Sciatic nerve (tissue), 2 donors: ENCODE measurements at places on chromosomes 1 and 21.

DNA sequence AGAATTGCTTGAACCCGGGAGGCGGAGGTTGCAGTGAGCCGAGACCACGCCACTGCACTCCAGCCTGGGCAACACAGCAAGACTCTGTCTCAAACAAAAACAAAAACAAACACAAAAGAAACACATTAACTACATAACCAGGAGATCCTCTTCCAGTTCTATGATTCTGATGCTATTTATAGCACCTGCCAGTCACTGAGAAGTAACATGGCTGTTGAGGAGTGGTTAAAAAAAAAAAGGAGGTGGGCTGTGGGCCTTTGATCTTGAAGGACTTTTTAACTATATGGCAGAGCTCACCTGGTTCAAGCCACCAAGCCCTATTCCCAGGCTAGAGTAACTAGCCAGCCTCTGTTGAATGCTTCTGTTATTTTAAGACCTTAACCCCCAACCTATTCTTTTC, 148.8 kb downstream of the ZBTB18 start:
- DNase-seq = no peak

- no peak for DNase-seq
Measured at GRCh38 chr1:156451505-156452160, 48.9 kb downstream of the MEF2D start.

- DNase-seq = no peak
Measured at GRCh38 chr1:225851805-225852204, 30.4 kb downstream of the TMEM63A start.

- DNase-seq = no peak
Measured at GRCh38 chr1:43978551-43979260, at the start of gene B4GALT2. B4GALT2 (plus strand) TSS chr1:43979210; CDS start chr1:43981161, 1,951 bp downstream.

GRCh38 chr1:170560681-170561285, 28.8 kb downstream of the GORAB start:
- DNase-seq = no peak

DNA sequence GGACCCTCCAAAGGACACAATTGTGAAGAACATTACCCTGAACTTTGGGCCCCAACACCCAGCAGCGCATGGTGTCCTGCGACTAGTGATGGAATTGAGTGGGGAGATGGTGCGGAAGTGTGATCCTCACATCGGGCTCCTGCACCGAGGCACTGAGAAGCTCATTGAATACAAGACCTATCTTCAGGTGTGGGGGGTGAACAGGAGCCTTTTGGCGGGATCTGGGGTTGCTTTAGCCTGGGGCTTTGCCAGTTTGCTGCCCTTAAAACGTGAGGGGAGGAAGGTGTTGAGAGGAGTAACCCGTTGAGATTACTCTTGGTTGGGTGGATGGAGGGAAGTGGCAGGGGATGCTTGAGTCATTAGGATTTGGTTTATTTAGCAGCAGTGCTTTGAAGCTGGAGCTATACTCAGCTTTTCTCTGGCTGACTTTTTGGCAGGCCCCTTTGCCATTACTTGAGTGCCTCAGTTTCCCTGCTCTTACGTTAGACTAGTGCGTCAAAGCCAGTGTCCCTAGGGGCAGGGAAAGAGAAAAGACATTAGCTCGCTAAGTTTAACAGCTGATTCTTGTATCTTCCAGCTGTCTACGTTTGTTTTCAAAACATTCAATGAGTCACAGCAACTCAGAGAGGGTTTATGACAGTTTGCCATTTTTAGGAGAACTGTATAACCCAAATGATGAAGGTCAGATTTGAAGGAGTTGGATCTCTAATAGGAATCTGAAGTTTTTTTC, 4.4 kb downstream of the NDUFS2 start:
- no peak for DNase-seq

GRCh38 chr1:196779093-196779492, 4.5 kb downstream of the CFHR3 start:
- DNase-seq = no peak

GRCh38 chr1:177045151-177045550, 119.4 kb downstream of the ASTN1 start:
- no peak for DNase-seq

GRCh38 chr1:201793306-201793925, 35.5 kb upstream of the IPO9 start:
- no peak for DNase-seq

DNA sequence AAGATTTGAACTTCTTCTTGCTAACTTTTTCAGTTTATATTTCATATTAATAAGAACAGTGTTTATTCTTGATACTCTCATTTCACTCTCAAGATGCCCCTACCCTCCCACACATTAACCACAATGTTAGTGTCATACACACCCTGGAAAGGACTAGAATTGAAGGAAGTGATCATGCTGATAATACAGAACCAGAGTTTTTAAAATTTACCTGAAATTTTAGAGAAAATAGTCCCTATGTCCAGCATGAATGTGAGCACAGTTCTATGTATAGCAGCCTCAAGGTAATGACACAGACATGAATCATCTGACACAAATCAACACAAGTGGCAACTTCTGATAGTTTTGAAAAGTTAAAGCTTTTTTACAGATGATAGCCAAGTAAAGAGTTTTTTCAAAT, 26.0 kb downstream of the RGS1 start:
- DNase-seq = no peak

- no peak for DNase-seq
Measured at GRCh38 chr1:200892546-200892945, 2.2 kb upstream of the INAVA start.

GRCh38 chr1:231421546-231421970, 529 bp downstream of the EGLN1 start:
- peak; percentile 64 for DNase-seq

DNA sequence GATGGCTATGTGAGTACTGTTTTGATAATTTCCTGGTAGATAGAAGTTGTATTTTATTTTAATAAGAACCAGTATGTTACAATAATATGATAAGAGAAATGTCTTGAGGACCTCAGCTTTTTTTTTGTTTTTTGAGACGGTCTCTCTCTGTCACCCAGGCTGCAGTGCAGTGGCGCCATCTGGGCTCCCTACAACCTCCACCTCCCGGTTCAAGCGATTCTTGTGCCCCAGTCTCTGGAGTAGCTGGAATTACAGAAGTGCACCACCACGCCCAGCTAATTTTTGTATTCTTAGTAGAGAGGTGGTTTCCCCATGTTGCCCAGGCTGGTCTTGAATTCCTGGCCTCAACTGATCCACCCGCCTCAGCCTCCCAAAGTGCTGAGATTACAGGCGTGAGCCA, 968.1 kb upstream of the ADGRL4 start:
- DNase-seq = no peak

DNA sequence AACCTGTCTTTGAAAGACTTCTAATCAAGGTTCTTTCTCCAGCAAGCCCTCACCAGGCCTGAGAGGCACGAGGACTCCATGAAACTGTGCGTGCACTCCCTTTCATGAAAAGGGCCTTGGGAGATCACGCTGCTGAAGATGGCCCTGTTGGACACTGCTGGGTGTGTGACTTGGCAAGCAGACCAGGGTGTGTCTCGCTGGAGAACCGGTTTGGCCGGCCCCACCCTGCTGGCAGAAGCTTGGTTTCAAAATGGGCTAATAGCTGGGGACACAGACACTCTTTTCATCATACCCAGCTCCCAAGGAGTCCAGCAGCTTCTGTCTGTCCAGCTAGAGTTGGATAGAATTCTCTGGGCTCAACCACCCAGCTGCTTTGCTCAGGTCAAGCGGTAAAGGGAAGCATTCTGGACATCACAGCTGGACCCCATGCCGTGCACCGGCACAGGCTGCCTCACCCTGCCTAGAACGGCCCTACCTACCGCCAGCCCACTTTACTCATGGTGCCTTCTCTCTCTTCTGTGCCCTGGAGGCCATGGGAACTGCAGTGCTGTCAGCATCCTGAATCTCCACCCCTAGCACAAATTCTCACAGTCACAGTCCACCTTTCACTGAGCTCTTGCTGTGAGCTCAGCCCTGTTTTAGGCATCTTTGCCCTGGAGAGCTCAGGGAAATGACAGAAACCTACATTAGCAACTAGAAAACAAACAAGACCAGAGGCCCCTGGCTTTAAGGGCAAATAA, 24.6 kb downstream of the PKP1 start:
- no peak for DNase-seq

DNA sequence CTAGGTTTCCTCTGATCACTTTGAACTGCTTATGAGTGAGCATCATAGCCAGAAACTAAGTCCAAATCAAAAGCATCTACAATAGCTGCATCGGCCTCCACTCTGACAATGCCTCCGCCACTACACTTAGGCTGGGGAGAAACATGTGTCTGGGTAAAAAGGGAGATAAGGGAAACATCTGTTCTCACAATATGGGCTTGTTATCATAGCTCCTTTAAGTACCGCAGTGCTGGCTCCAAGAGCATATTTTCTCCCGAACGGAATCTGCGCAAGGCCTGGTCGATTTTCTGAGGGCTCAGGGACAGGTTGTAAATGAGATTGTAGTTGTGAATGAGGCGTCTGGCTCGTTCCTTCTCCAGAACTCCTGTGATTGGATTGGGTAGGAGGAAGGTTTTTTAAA, 63.9 kb upstream of the CYP2J2 start:
- no peak for DNase-seq

GRCh38 chr1:75502776-75503175, 108.1 kb downstream of the SLC44A5 start:
- no peak for DNase-seq

DNA sequence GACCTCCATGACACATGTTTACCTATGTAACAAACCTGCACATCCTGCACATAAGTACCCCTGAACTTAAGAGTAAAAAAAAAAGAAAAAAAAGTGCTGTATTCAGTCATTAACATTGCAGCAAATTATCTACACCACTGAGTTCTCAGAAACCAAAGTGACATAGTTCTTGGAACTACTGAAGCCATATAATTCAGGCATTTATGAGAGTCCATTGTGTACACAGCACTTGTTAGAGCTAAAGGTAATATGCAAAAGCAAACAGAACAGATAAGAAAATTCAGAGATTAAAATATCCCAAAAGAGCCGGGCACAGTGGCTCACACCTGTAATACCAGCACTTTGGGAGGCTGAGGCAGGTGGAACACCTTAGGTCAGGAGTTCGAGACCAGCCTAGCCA, 38.0 kb downstream of the F5 start:
- no peak for DNase-seq

DNA sequence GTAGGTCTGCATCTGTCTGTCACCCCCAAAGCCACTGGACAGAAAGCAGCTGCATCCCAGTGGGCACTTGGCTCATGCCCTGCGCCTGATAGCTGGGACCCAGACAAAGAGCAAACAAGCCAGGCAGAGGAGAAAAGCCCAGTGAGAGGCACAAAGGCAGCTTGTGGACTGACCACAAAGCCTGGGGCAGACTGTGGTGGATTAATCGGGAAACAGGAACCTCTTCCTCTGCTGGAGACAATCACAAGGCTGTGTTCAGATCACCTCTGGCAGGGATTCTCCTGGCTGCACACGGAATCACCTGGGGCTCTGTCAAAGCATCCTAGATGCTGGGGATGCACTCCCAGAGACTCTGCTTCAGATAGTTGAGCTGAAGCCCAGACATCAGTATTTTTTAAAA, 15.2 kb upstream of the GJB5 start:
- DNase-seq = no peak

- no peak for DNase-seq
Measured at GRCh38 chr21:33495743-33496142, 4.2 kb upstream of the DNAJC28 start.

- no peak for DNase-seq
Measured at GRCh38 chr1:227901906-227902640, 45.7 kb downstream of the WNT9A start.

- DNase-seq = no peak
Measured at GRCh38 chr1:196477262-196477661, 131.0 kb downstream of the KCNT2 start.

- no peak for DNase-seq
Measured at GRCh38 chr1:151958959-151959358, 34.7 kb downstream of the S100A10 start.

DNA sequence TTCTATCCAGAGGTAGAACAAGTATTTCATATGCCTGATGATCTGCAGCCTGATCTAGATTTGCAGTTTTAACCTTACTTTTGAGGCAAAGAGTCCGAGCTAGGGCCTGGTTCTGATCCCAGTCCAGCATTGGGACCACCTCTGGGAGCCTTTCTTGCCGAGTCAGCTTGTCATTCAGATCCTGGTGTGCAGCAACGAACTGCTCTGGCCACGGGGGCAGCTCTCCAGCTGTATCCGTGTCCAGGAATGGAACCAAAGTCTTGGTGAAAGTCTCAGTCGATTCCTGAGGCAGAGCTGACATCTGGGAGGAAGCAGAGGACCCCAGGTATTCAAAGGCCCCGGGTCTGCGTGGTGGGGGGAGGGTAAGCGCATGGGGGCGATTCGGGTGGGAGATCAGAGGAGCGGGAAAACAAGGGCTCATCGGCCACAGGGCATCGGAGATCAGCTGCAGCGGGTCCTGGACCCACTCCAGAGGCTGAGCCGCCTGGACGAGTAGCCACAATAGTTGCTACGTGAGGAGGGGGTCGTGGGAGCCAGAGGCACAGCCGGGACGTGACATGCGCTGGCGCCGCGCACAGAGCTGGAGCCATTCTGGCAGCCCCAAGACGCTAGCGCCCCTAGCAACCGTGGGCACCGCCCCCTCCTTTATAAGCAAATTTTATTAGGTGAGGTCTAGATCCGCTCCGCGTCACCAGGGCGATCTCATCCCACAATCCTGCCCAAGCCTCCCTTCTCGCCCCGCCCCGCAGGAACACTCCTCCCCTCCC, 32.4 kb upstream of the BSDC1 start:
- no peak for DNase-seq

- no peak for DNase-seq
Measured at GRCh38 chr1:47433037-47433421, 4.8 kb upstream of the FOXD2 start.

- peak; percentile 54 for DNase-seq
Measured at GRCh38 chr1:226635456-226635941, 86.9 kb downstream of the STUM start.

DNA sequence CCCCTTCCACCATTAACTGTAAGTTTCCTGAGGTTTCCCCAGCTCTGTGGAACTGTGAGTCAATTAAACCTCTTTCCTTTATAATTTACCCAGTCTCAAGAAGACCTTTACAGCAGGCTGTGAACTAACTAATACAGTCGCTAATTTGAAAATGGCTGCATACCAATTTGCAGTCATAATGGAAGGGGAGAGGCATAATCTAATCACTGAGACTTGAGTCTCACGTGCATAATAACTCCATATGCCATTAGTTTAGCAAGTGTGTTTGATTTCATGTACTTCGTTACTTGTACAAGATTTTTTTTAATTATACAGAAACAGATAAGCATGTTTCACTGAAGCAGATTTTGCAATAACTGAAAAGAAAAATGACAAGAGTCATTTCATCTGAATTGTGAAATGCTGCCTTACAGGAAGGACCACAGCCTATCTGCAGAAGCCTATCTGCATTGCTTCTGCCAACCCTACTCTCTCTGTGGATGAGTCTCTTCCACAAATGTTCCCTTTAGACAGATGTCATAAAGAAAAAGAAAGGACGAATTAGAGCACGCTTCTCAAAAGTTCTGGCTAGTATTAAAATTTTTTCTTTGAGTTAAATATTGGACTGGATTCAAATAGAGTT, 99.1 kb downstream of the PTGER3 start:
- no peak for DNase-seq
